ENCODE measurements at places on chromosomes 6 and 20.
A peak's percentile ranks its signal among the peaks of the same experiment; 100 is the strongest.

GRCh38 chr20:41078329-41078728, 49.7 kb downstream of the TOP1 start:
- DNase-seq, result peak; percentile 87

DNA sequence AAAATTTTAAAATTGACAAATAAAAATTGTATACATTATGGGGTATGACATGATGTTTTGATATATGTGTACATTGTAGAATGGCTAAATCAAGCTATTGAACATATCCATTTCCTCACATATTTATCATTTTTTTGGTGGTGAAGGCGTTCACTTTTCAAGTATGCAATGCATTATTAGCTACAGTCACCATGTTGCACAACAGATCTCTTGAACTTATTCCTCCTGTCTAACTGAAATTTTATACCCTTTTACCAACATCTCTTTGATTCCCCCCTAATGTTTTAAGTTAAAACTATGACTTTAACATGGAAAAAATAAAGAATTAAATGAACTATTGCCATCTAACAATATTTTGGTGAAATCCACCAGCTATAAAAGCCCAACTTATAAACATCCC, 65.2 kb upstream of the UST start:
- DNase-seq, result no peak

GRCh38 chr6:170251776-170252571, 38.9 kb downstream of the DLL1 start:
- DNase-seq, result no peak

DNA sequence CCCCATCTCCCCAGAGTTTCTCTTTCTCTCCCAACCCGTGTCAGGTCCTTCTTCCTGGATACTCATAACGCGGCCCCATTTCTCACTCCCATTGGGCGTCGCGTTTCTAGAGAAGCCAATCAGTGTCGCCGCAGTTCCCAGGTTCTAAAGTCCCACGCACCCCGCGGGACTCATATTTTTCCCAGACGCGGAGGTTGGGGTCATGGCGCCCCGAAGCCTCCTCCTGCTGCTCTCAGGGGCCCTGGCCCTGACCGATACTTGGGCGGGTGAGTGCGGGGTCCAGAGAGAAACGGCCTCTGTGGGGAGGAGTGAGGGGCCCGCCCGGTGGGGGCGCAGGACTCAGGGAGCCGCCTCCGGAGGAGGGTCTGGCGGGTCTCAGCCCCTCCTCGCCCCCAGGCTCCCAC, at the start of gene HLA-F:
Gene HLA-F (plus strand): TSS at position 173 of the 404 bp plus-strand sequence. CDS start 30 bp downstream, at position 203.
- DNase-seq, result peak; percentile 93

DNA sequence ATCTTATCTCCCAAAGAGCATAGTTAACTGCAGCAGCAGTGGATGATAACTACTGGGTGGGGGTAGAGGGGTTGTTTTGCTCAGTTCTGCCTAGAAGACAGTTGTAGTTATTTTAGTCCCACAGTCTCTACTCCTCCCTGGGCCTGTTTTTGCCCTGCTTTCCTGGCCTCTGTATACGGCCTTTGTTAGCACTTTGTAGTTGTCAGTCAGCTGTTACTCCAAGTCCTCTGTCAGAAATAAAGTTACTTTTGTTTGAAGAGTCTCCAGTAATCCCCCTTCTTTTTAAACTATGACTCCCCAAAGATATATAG, 113.9 kb downstream of the SLC16A10 start:
- no peak for DNase-seq

GRCh38 chr6:155303361-155303870, 10.9 kb downstream of the TFB1M start:
- no peak for DNase-seq

- DNase-seq, result no peak
Observed at GRCh38 chr6:106197441-106197840, 111.3 kb downstream of the PRDM1 start.

Measured in EL (cell line).